T-helper 17 cell (primary cell): ENCODE measurements at places on chromosomes 3 and 15. TPM values are rescaled to one million over a fixed set of nuclear protein-coding genes. Genes with fewer than 3 reads are reported as not detected.
A peak's percentile ranks its signal among the peaks of the same experiment; 100 is the strongest.

TM6SF1 gene
- total RNA-seq: 0.85 TPM

FBXO40 gene
- total RNA-seq: not detected

CALML4 gene
- total RNA-seq: 2.4 TPM

MYRIP gene
- total RNA-seq: not detected

ZBTB38 gene
- total RNA-seq: 51.6 TPM

NSMCE3 gene
- total RNA-seq: 32.0 TPM

PLA2G4D gene
- total RNA-seq: not detected

SOX14 gene
- not detected for total RNA-seq

SLC25A20 gene
- 14.5 TPM for total RNA-seq

TRIM42 gene
- total RNA-seq: not detected

PLSCR4 gene
- 0.78 TPM for total RNA-seq

DNA sequence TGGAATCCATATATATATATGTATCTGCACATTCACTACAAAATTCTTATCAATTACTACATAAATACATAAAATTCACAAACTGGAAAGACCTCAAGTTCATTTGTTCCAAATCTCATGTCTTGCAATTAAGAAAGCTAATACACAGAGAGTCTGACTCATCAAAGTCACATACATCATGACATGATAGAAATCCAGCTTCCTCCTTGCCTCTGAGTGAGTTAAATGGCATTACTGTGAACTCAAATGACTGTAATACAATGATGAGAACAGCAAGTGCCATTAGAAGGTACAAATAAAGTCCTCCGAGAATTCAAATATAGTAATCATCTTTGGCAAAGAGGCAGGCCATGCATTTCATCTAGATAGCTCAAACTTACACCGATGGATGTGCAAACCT, 55.1 kb upstream of the AGTR1 start:
- H3K4me3 ChIP-seq: no peak overlapping the region
- H3K27ac ChIP-seq: no peak overlapping the region
- DNase-seq: no peak
- H3K27me3 ChIP-seq: no peaks in the 10 kb centered on the region

DNA sequence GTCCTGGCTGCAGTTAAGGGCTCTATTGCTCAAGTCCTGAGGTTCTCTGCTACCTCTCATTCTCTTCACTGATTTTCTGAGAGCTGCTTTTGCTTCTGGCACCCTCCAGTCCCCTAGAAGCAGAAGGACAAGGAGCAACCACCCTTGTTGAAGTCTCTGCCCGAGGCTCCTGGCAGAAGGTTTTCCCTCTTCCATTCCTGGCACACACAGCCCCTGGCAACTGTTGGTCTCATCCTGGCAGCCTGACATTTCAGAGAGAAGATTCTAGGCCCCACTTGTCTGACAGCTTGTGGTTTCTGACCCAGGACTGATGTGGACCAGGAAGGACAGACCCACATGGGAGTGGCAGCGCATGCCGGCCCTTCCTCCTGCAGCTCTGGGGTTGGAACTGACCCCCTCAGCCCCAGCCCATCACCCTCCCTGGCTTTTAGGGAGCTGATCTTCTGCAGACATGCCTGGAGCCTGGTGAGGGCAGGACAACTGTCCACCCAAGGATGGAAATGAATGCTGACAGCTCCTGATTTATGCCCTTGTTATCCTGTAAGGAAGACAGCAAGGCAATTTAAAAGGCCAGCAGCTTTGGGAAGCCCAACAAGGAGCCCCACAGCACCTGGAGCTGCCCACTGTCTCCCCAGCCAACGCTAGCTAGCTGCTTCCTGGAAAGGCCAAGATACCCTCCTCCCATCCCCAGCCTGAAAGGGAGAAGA, 13.0 kb upstream of the NTRK3 start:
- no peak for DNase-seq
- H3K36me3 ChIP-seq: no peaks in the 10 kb centered on the region
- no peaks in the 10 kb centered on the region for H3K4me1 ChIP-seq
- H3K27me3 ChIP-seq: peaks cover 61% of the 10 kb centered on the region
- no peak overlapping the region for H3K4me3 ChIP-seq

DNA sequence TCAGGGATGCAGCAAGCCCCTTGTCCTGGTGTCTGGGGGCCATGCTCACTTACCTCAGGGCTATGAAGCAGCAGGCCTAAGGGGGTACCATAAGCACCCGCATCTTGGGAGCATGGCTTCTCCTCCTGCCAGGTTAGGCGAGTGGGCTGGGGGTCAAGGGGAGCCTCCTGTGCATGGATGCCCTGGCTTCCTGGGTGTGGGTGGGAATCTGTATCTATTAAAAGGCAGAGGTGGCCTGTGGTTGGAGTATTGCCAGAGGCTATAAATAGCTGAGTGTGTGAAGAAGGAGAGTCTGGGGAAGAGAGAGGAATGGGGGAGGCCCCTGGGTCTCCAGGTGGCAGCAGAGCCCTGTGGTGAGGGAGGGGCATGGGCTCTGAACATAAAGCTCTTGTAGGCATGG, 19.5 kb downstream of the ACVR2B start:
- no peak for DNase-seq
- peaks cover 19% of the 10 kb centered on the region for H3K4me1 ChIP-seq
- no peaks in the 10 kb centered on the region for H3K27me3 ChIP-seq
- H3K27ac ChIP-seq: peak overlapping the region; percentile 49

GRCh38 chr3:134249935-134250716, 533 bp downstream of the RYK start:
- H3K27ac ChIP-seq: peak overlapping the region; percentile 93
- peaks cover 4% of the 10 kb centered on the region for H3K36me3 ChIP-seq
- H3K27me3 ChIP-seq: no peaks in the 10 kb centered on the region
- peak overlapping the region; percentile 98 for H3K4me3 ChIP-seq
- DNase-seq: peak; percentile 19
